ENCODE measurements at places on chromosomes 1 and 21.

GRCh38 chr1:36178471-36179219 lies 22.7 kb downstream of the MAP7D1 start:
- DNase-seq: no peak

DNA sequence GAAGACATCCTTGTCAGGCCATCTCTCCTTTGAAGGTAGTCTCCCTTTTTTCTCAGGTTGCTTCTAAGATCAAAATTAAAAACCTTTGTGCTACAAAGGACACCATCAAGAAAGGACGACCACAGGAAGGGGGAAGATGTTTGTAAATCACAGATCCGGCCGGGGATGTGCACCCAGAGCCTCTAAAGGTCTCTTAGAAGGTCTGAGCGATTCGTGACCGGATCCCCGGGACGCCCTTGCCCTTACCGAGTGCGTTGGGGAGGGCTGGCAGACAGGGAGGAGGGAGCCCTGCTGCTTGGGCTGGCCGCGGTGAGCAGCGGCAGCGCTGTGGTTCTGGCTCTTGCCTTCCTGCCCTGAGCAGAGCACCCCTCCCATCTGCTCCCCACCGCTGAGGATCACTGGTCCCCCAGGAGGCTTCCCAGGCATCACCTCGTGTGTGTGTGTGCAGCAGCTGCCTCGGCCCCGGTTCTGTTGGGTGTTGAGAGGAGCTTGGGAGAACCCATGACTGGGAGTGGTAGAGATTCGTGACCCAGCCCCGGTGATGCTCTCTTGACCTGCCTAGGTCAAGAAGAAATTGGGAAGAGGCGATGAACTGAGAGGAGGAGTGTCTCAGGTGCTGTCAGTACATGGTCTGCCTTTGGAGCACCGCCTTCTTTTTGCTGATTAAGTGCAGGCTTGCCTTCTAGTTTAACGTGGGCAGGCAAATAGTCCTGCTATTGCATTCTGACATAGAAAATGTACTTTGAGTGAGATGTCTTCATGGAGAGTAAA lies 34.5 kb downstream of the AGPAT3 start:
- DNase-seq: no peak

GRCh38 chr1:96722161-96722922 lies 758 bp downstream of the PTBP2 start:
- DNase-seq: no peak

GRCh38 chr1:52636721-52637695 lies 4.0 kb downstream of the SHISAL2A start:
- DNase-seq: peak; percentile 88

DNA sequence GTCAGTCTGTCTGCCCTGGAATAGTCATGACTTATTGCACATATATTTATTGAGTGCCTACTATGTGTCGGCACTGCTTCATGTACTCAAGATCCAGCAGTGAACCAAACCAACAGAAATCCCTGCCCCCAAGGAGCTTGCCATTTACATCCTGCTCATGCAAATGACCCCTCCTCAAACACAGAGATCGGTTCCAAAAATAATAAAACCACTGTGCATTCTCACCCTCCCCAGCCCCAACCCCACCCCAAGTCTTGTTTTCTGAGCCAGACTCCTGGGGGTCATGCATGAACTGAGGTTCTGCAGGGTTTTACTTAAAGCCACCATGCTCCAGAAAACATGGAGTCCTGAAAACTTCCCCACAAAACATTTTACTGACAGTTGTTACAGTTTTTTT lies 61.9 kb downstream of the KIAA0040 start:
- no peak for DNase-seq

GRCh38 chr1:177585302-177586220 lies 384.3 kb downstream of the SEC16B start:
- no peak for DNase-seq

DNA sequence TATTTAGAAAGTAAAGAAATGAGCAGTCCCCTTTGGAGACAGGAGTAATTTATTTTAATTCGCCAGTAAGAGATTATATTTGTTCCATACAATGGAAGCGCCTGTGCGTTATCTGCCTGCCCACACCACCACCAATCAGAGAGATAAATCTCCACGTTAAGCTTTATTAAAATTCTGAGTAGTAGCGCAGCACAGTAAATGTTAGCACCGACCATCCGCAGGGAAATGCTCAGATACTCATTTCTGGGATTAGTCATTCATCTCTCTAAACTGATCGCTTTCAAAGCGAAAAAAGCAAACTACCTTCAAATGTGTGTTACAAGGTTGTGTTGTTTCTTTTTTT lies 1.2 kb downstream of the ETS2 start:
- DNase-seq: no peak

DNA sequence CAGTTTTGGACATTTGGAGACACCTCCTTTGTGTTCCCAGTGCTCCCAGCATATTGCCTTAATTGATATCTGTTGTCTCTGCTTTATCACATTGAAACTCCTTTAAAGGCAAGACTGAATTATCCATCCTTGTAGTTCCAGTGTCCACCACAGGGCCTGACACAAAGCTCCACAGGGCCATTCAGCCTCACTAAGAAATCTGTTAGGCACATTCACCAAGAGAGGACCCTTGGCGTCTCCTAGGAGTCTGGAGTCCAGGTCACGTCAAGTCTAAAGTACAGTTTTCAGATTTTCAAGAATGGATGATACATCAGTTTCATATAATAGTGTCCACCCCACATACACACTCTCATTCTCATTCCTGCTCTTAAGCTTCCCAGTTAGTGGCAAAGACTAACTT lies 4.8 kb downstream of the ACP6 start:
- DNase-seq: no peak

GRCh38 chr21:38350684-38351083 lies 93.9 kb downstream of the KCNJ15 start:
- no peak for DNase-seq

- no peak for DNase-seq
These were observed 469.0 kb upstream of the USP24 start for GRCh38 chr1:55684131-55684650.

DNA sequence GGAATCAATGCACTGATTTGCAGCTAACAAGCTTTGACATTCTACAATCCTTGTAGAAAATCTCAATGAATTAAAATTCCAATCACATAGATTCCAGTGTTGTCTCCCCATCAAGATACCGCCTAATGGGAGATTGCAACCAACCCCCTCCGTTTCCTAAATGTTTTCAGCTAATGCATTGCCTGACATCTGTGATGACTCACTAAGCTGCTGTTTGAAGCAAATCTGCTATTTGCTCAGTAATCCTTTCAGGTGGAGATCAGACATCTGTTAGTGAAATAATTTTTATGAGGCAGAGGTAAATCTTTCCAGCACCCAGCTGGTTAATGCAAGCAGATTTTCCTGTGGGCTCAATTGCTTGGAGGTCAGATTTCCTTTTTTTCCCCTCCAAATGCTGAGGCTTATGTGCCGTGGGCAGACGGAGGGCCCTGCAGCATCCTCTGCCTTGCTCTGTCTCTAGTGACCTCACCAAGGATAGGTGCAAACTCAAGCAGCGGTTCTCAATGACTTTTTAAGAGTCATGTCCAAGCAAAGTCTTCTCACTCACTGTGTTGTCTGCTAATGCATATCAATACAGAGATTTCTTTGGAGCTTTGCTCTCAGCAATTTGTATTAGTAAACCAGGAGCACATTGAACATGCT lies 91.1 kb upstream of the RAB3GAP2 start:
- no peak for DNase-seq

DNA sequence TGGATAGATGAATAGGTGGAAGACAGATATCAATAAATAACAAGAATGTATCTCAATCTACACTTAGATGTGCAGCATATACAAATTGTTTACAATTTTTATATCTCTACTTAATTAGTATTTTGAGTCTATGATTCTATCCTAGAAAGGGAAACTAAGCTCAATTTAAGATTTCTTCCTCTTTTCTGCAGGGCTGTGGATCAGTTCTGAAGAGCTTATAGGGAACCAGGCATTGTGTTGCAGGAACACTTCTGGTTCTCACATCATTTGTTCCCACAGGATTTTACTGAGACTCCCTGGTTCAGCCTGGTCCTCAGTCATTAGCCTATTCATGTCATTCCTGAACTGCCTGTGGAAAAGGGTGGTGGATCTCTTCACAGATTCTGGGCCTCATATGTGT lies 105.8 kb downstream of the TNFSF18 start:
- DNase-seq: no peak

- DNase-seq: no peak
These were observed 189.3 kb downstream of the PTPRU start for GRCh38 chr1:29425631-29426030.

DNA sequence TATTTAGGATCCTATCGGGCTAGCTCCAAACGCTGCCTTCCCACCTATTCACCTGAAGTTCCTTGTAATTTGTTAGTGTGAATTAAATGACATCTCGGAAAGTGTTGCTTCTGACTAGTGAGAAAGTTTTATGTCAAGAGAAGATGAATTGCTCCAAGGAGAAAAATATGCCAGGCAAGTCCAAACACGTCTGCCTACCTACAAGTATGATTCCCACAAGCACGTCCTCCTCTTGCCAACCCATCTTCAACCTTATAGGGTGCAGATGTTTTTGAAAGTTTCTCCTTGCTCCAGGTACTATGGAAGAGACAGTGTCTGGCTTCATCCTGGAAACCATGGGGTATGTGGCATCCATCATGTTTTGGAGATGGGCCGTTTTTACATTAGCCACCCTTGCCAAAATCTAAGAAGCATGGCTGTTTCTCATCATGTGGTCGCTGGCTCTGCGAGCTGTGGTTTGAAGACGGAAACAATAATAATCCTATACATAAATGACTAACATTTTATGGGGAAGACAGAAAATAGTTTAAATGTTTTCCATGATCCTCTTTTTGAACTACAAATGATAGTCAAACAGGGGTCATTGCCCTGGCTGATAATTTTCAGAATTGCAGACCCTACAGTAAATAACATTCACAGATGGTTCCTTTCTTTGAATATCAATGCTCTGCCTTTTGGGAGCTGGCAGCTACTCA lies 505.8 kb downstream of the SMYD3 start:
- no peak for DNase-seq

DNA sequence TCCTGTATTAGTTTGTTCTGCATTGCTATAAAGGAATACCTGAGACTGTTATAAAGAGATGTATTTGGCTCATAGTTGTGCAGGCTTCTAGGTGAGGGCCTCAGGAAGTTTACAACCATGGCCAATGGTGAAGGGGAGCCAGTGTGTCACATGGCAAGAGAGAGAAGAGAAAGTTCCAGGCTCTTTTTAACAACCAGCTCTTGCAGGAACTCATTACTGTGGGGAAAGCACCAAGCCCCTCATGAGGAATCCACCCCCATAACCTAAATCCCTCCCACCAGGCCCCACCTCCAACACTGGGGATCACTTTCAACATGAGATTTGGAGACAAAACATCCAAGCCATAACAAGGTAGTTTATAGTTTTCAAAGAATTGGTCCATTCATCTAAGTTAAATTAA lies 5.0 kb upstream of the MEAF6 start:
- DNase-seq: no peak

- peak; percentile 61 for DNase-seq
These were observed 582 bp downstream of the ORC1 start for GRCh38 chr1:52403566-52404115.

- no peak for DNase-seq
These were observed 13.2 kb downstream of the MEGF6 start for GRCh38 chr1:3598051-3598491.

DNA sequence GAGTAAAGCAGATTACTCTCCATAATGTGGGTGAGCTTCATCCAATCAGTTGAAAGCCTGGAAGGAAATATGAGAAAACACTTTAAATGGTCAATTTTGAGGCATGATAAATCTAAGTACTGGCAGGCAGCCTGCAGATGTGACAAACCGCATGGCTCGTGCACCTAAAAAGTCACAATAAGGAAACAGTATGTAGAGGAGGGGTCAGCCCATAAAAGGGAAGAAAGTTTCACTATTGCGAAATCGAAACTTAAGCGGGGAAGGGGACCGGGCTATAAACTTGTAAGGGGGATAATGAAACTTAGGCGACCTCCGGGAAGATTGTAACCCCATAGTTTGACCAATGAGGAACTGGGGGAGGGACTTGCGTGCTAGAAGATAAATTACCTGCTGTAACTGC lies 109.8 kb downstream of the PLPPR4 start:
- DNase-seq: no peak

- no peak for DNase-seq
These were observed 1.8 kb upstream of the FABP3 start for GRCh38 chr1:31374511-31375196.

- DNase-seq: no peak
These were observed 21.1 kb upstream of the RGS4 start for GRCh38 chr1:163047951-163048659.

- no peak for DNase-seq
These were observed 66.7 kb upstream of the MRPS6 start for GRCh38 chr21:34006611-34007168.

DNA sequence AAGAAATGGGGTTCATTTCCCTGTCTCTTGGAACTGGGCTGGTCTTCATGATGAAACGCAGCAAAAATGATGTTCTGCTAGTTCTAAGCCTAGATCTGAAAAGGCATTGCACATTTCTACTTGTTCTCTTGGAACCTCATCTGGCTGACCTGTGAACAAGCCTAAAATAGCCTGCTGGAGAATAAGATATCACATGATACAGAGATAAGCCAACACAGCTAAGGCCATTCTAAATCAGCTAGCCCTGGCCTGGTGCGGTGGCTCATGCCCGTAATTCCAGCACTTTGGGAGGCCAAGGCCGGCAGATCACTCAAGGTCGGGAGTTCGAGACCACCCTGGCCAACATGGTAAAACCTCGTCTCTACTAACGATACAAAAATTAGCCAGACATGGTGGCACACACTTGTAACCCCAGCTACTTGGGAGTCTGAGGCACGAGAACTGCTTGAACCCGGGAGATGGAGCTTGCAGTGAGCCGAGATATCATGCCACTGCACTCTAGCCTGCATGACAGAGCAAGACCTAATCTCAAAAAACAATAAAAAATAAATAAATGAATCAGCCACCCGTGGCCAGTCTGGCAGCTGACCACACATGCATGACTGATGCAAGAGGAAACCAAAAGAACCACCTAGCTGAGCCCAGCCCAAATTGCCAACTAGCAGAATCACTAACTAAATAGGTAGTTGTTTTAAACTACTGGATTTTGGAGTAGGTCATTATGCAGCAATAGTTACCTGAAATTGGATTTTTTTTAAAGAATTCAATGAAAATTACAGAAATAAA lies 18.0 kb downstream of the CD244 start:
- no peak for DNase-seq

- DNase-seq: no peak
These were observed 7.3 kb upstream of the STUM start for GRCh38 chr1:226541231-226541630.

- DNase-seq: no peak
These were observed 121.4 kb downstream of the TGFBR3 start for GRCh38 chr1:91764471-91765115.

DNA sequence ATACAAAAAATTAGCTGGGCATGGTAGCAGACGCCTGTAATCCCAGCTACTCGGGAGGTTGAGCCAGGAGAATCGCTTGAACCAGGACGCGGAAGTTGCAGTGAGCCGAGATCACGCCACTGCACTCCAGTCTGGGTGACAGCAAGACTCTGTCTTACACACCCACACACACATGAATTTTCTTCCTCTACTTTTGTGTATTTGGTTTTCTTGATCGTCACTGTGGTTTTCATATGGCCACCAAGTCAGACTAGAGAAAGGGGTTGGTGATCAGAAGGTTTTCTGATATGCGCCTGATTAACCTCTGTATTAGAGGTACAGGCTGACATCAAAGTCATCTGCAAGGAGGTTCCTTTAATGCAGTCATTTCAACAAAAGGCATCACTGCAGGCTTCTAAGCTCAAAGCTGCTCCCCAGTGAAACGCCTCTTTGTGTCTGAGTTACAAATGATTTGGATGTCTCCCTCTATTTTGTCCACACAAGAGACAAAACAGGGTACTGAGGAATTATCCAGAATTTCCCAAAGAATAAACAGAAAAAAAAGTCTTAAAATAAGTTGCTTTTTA lies 11.1 kb downstream of the SH2D1B start:
- DNase-seq: no peak

GRCh38 chr1:178945763-178946266 lies 74.9 kb upstream of the ANGPTL1 start:
- DNase-seq: no peak

All from SIG-M5 (cell line).